Activated T-helper 1 cell treated with anti-CD3 and anti-CD28 coated beads, Interleukin-2, amount 50 U/mL, for 16 hours (primary cell): ENCODE measurements at places on chromosomes 11 and 22.
A peak's percentile ranks its signal among the peaks of the same experiment; 100 is the strongest.

- no peak for DNase-seq
Measured at GRCh38 chr22:41491374-41492100, 22.6 kb downstream of the ACO2 start.

DNA sequence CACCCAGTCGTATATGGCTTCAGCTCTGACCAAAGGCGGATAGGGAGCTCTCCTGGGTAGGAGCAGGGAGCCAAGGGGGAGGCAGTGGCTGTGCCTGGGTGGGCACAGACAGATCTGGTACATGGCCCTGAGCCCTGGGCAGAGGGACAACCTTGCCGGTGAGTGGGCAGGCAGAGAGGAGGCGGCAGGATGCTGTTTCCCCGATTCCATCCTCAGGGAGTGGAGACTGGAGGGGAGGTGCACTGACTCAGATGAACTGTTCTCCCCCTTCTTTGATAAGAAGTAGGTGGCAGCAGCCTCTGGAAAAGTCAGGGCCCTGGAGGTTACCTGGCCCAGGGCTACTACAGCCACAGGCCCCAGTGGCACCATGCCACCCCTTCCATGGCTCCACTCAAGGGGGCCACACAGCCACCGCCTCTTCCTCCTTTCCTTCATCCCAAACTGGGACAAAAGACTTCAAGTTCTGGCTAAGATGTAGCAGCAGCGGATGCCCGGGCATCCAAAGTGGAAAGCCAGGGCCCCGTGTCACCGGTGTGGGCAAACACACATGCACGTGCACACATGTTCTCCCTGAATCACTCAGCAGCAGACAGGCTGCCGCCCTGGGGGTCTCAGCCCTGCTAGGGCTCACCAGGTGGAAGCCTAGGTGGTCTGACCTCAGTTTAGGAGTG is 13.4 kb downstream of the CXCR5 start:
- DNase-seq: no peak

DNA sequence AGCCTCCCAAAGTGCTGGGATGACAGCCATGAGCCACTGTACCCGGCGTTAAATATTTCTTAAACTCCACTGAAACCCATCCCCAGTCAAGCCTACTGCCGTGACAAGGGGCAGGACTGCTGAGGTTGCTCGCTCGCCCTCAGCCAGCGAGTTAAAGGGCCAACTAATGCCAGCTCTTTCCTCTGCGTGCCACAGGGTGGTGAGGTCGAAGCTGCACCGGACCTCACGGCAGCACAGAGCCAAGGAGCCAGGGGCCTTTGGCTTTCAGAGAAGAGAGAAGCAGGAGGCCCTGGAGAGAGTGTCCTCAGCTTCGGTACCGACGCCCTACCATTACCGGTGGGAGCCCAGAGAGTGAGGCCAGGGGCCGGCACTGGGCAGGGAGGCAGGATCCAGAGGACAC is 12.8 kb downstream of the ARFGAP2 start:
- no peak for DNase-seq

DNA sequence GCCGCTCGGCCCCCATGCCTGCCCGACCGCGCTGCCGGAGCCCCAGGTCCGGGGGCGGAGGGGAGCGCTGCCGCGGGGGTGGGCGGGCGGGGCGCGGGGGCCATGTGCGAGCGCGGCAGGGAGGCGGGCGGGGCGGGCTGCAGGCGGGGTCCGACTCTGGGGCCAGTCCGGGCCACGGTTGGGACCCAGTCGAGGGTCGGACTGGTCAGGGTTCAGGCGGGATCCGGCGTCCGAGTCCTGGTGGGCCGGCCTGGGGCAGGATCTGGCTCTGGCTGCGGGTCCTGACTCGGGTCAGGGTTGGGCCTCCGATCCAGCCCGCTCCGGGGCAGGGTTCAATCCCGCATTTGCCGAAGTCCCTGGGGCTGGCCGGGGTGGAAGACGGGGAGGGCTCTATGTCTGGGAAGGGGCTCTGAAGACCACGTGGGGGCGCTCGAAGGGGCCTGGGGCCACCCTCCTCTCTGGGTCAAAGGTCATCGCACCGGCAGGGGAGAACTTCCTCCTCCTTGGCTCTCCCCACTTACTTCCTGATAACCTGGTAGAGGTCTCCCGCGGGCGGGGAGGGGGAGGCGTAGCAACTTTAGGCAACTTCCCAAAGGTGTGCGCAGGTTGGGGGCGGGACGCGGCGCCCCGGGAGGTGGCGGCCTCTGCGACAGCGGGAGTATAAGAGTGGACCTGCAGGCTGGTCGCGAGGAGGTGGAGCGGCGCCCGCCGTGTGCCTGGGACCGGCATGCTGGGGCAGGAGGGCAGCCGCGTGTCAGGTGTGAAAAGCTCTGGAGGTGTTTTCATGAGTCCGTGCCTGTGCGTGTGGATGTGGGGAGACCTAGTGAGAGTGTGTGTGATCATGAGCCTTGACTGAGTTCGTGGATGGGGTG is 603 bp downstream of the ESRRA start:
- DNase-seq: peak; percentile 55

- DNase-seq: no peak
Measured at GRCh38 chr11:3947061-3947460, 91.6 kb downstream of the STIM1 start.

GRCh38 chr22:50305923-50306566 is 1.4 kb downstream of the PLXNB2 start:
- DNase-seq: no peak
